CD4-positive, alpha-beta T cell treated with Interleukin-6 at 100 ng/mL for 8 hours (primary cell): ENCODE measurements at places on chromosomes 2 and 18.
A peak's percentile ranks its signal among the peaks of the same experiment; 100 is the strongest.

GRCh38 chr2:106857882-106858478 lies 28.0 kb downstream of the ST6GAL2 start:
- no peak for DNase-seq

DNA sequence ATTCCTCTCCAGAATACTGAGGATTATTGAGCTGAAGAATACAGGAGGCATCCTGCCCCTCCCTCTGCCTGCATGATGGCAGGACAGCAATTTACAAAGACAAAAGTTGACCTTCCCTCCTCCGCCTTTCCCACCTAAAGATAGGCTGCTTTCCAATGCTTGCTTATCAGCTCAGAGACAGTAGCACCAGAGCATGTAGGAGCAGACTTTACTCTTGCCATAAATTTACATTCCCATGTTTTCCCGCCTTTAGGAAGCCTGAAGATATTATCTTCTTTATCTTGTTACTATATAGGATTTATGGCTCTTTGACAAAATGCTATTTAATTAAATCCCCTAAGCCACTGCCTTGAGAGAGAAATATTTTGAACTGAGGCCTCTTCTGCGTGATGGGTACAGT lies 135.6 kb upstream of the HNMT start:
- no peak for DNase-seq

- DNase-seq: no peak
Measured at GRCh38 chr2:79511320-79511951, 1.4 kb upstream of the CTNNA2 start.

DNA sequence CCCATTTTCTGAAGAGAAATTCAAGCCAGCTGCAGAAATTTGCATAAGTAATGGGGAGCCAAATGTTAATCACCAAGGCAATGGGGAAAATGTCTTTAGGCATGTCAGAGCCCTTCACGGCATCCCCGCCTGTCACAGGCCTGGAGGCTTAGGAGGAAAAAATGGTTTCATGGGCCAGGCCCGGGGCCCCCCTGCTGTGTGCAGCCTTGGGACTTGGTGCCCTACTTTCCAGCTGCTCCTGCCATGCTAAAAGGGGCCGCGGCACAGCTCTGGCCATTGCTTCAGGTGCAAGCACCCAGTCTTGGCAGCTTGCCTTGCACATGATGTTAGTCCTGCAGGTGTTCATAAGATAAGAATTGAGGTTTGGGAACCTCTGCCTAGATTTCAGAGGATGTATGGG lies 1235.7 kb downstream of the DPP10 start:
- DNase-seq: no peak

GRCh38 chr2:150012986-150013385 lies 425.4 kb upstream of the MMADHC start:
- no peak for DNase-seq

GRCh38 chr2:73827018-73827417 lies 1.7 kb upstream of the STAMBP start:
- DNase-seq: no peak

DNA sequence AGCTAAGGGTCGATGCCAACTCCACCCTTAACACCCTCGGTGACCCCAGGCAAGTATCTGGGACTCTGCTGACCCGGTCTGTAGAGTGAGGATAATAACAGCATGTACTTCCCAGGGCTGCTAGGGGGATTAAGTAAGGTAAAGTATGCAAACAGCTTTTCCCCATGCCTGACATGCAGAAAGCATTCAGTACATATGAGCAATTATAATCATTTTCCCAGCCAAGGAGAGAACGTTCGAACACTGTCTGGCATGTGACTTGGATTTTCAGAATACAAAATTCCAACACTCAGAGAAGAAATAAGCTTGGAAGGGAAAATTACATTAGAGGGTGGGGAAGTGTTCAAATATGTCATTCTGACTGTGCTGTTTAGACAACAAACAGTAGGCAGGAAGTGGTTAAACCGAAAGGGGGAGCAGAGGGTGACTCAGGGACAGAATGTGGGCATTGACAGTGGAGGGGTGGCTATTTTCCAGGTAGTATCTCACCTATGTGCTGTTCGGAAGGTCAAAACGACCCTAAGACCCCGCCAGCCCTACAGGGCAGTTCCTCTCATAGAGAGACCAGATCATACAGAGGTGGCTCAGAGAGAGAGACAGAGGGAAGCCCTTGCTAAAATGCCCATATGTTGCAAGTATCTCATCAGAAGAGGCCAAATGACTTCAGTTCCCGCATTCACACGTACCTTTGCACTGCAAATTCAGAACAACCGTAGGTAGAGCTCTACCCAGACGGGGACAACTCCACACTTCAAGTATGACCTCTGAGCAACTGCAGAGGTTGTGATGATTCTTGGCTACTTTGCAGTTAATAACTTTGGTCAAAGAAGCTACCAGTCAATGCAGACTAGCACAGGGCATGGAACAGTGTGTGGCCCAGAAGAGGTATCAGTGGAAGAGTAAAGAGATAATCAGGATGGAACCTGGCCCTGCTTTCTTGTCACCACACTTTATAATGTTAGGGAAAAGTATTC lies 14.8 kb downstream of the ASPRV1 start:
- DNase-seq: peak; percentile 71

DNA sequence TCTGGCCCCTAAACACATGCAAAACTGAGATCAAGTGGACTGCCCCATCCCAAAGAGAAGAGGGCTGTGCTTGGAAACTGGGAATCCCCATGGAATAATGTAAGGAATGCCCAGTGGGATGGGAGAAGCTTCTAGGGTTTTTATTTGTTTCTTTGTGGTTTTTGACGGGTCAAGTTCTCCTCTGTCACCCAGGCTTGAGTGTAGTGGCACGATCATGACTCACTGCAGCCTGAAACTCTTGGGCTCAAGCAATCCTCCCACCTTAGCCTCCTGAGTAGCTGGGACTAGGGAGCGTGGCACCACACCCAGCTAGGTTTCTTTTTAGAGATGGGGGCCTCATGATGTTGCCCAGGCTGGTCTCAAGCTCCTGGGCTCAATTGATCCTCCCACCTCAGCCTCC lies 101.7 kb upstream of the ZSWIM2 start:
- no peak for DNase-seq

DNA sequence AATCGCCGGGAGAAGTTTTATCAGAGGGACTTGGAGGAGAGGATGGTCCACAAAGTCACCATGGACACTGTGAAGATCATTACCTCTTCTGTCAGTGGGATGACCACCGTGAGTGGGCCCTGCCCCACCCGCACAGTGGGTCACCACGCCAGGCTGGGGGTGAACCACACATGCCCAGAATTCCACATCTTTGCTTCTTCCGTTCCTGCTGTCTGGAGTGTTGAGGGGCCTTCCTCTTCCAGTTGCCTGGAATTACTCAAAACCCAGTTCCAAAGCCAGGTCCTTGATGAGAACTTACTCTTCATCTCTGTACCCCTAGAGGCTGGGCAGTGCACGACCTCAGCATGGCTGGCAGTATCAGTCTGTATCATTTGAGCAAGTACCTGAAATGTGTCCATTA lies 22.1 kb downstream of the MROH2A start:
- no peak for DNase-seq

GRCh38 chr2:70526126-70526525 lies 27.5 kb downstream of the TGFA start:
- no peak for DNase-seq

GRCh38 chr18:54389143-54389505 lies 31.4 kb downstream of the C18orf54 start:
- DNase-seq: no peak

DNA sequence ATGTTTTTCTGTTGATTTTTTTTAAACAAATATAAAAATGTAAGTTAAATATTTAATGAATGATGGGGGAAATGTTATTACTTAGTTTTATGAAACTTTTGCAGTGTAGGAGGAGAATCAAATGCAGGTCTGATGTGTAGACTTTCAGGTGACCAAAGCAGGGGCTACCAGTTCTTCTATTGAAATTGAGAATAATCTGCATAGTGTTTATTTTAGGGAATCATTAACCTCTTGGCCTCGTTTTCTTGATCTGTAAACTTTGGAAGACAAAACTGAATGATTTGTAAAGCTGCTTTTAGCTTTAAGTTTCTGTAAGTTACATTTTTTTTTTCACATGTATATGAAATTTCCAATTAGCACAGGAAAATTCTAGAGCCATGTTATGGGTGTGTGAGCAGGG lies 99.2 kb downstream of the R3HDM1 start:
- no peak for DNase-seq

- DNase-seq: no peak
Measured at GRCh38 chr2:41420219-41420618, 627.6 kb upstream of the PKDCC start.

GRCh38 chr18:39341129-39341528 lies 1775.5 kb upstream of the CELF4 start:
- DNase-seq: no peak

DNA sequence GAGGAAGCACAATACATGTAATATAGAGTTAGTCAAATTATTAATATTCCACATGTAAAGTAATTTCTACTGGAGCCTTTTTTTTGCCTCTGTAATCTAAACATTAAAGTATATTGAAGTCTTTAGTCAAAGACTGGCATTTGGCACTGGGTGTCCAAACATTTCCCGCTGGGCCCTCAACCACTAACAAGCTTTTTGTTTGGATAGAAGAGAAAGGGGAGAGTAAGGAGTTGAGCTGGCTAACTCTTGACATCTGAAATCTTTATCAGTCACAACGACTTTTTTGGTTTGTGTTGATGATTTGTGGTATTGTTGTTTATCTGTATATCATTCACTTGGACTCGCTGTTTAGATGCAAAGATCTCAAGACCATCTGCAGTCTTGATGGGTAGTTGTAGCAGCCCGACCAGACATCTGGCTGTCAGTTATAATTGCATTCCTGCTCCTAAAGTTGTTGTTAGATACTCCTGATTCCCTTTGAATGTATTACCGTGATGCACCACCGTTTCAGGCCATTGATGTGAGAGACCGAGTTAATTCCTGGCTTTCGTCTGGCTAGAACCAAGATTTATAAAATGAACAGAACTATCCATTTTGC lies 379.6 kb downstream of the MTX2 start:
- DNase-seq: no peak

- DNase-seq: peak; percentile 26
Measured at GRCh38 chr2:207473049-207473930, 56.5 kb upstream of the CREB1 start.

GRCh38 chr2:73255907-73256617 lies 22.0 kb downstream of the CCT7 start:
- DNase-seq: no peak

GRCh38 chr18:74078257-74078656 lies 69.4 kb downstream of the FBXO15 start:
- no peak for DNase-seq

DNA sequence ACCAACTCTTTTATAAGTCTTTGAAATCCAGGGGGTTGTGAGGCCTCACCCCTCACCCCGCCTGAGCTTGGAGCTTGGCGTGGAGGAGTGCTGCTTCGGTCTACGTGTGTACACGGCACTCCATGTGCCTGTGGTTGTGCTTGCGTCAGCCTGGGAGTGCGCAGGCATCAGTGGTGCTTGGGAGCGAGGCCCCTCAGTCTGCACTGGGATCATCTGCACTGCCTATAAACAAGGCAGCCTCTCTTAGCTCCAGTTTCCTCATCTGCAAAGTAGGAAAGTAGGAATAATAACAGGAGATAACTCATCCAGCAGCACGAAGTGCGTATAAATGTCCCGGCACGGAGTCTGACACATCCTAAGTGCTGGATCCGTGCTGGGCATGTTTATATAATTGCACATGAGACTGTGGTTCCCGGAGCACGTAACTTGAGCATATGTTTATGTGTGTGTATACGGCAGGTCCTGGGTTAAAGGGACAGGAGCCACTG lies 1.2 kb downstream of the GYPC start:
- DNase-seq: peak; percentile 13

GRCh38 chr2:59961746-59962145 lies 591.7 kb downstream of the BCL11A start:
- DNase-seq: no peak

DNA sequence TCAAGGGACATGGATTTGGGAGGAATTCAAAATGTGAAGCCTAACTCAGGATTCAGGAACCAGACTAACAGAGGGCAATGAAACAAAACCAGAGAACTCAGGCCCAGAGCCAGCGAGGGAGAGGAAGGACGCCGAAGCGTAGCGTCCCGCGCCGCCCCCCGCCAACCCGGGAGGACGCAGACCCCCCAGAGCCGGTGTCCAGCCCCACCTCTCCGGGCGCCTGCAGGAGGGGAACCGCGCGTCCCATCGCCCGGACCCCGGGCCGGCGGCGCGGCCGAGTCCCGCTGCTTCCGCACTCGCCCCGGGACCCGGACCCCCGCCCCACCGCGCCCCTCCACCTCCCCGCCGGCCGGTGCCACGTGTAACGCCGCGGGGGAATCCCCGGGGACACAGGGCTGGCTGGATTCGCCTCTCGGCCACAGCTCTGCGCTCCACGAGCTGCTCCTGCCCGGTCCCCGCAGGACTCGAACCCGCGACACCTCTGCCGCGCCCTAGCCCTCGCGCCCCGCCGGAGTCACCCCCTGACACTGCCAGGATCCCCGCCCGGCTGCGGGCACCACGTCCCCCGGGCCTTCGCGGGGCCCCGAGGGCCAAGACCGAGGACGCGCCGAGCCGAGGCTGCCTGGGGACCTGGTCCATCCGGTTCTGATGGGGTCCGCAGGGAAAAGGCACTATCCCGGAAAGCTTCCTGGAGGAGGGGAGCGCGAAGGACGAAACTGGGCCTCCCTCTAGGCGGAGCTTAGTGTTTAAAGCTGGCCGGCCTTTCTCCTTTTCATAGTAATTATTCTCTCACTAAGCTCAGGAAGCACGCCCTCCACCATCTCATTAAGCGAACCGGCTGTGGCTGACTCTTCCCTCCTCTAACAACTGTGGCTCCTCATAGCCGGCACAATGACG lies 40.4 kb upstream of the FAM124B start:
- no peak for DNase-seq

DNA sequence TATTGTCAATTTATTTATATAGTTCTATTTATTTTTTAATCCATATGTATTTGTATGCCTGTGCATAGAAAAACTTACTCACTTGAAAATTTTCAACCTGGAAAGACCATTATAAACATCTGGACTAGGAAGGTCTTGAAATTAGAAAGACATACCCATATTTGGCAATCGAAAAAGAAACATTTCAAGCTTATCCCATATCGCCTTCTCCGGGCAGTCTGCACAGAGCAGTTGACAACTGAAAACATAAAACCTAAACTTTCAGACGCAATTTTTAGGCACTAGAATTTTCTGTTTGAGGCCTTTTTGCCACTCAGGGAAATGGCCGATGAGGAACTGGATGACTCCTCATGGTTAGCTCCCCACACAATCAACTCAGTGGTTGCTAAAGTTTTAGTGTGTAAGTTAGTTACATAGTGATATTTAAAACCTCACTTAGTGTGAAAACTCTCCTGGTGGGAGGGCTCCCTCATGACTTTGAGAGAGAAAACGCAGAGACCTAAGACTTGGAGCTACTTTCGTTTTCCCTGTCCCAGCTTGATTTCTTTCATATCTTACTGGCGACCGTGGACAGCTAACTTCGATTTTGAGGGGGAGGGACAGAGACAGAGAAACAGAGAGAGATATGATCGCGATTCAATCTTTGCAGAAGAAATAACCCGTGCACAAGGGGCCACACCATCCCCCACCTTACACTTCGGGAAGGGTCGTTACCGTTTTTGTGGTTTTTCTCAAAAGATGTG lies 3.2 kb upstream of the HOXD12 start:
- no peak for DNase-seq

GRCh38 chr2:71610671-71611070 lies 157.3 kb downstream of the DYSF start:
- DNase-seq: no peak

- DNase-seq: no peak
Measured at GRCh38 chr2:100900156-100900795, 80.3 kb downstream of the NPAS2 start.
